DMS79 treated with DMSO at 0.1 percent for 48 hours (cell line): ENCODE measurements at places on chromosomes 16 and 17.

- DNase-seq: no peak
These were observed 62.7 kb downstream of the SNX20 start for GRCh38 chr16:50618238-50618918.

DNA sequence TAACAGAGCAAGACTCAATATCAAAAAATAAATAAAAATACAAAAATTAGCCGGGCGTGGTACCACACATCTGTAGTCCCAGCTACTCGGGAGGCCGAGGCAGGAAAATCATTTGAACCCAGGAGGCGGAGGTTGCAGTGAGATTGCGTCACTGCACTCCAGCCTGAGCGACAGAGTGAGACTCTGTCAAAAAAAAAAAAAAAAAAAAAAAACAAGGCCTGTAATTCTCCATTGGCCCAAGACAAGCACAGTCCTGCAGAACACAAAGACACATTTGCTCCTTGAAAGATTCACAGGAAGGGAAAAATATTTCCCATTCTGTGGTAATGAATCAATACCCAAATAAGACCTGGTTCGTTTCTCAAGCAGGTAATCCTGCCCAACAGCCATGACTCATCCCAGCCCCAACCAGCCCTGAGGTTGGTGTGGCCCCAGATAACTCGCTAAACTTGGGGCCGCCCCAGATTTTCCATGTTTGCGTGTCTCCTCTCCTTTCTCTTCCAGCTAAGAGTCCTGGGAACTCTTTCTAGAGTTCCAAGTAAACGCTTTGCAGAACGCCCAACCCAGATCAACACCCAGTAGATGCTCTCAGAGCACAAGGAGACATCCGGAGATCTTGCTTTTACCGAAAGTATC is 40.3 kb upstream of the SNN start:
- DNase-seq: no peak

- DNase-seq: no peak
These were observed 71.7 kb downstream of the C16orf95 start for GRCh38 chr16:87245511-87245910.

GRCh38 chr16:55100100-55100499 is 169.4 kb downstream of the IRX5 start:
- no peak for DNase-seq

DNA sequence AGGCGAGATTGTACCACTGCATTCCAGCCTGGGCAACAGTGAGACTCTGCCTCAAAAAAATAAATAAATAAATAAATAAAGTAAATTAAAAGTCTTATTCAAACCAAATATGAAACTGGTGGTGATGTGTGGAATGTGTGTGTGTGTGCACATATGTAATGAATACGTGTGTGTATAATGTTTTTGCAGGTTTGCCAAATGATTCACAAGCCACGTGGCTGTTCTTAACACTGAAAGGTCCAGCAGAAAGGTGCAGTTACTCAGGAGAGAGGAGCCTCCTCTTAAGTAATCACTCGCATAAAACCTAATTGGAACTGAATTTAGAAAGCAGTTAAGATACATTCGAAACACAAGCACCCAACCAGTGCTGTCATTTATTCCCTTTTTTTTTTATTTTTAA is 22.9 kb downstream of the GDE1 start:
- DNase-seq: no peak

DNA sequence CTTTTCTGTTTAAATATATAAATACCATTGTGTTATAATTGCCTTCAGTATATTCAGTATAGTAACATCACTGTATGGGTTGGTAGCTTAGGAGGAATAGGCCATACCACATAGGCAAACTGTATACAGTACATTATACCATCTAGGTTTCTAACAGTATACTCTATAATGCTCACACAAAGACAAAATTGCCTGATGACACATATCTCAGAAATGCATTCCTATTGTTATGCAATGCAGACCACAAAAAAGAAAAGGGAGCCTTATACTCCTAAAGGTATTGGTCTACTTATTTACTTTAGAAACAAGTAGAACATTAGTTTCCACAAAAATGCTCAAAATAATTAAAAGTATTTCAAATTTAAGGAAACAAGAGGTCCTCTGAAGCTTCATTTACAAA is 47.9 kb downstream of the SETD6 start:
- no peak for DNase-seq

GRCh38 chr17:73261617-73261951 is at the start of gene CPSF4L:
Gene CPSF4L (minus strand): TSS chr17:73261880. CDS start chr17:73261818, 62 bp downstream.
- DNase-seq: no peak

GRCh38 chr17:66767154-66767933 is 67.6 kb upstream of the CACNG5 start:
- no peak for DNase-seq

- DNase-seq: no peak
These were observed 305.9 kb downstream of the PMP22 start for GRCh38 chr17:14959106-14959648.
